ENCODE measurements at places on chromosomes 16 and 17.
A peak's percentile ranks its signal among the peaks of the same experiment; 100 is the strongest.

- no peak overlapping the region for H3K27ac ChIP-seq
- H3K36me3 ChIP-seq: no peaks in the 10 kb centered on the region
- H3K27me3 ChIP-seq: no peaks in the 10 kb centered on the region
- no peak overlapping the region for H3K4me3 ChIP-seq
- H3K4me1 ChIP-seq: no peaks in the 10 kb centered on the region
- no peak for DNase-seq
These were observed 9.7 kb downstream of the ZNHIT3 start for GRCh38 chr17:36496018-36496789.

- peak overlapping the region; percentile 73 for H3K27ac ChIP-seq
- H3K36me3 ChIP-seq: no peaks in the 10 kb centered on the region
- DNase-seq: no peak
- H3K27me3 ChIP-seq: no peaks in the 10 kb centered on the region
- H3K4me3 ChIP-seq: no peak overlapping the region
These were observed 91.5 kb downstream of the NPIPB11 start for GRCh38 chr16:29315046-29315445.

DNA sequence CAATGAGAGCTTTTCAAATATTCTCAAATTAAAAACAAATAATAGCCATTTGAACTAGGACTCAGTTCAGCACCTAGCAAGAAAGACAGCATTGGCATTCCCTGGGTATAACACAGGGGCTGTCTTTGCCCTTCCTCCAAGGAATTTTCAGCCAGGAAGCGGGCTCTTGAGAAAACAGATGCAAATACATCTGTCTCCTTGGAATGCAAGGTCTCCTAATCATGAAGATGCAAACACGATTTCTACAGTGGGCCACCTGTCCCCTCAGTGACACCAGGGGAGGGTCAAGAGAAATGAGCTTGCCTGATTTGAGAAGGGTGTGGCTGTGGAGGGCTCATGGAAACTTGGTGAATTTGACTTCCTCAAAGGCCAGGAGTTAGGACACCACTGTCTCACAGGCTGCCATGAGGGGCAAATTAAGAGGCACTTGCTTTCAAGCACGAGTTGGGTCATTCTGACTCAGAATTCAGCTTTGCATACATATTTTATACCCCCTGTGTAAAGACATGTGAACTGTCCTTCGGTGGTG lies 24.5 kb upstream of the SUPT4H1 start:
- H3K36me3 ChIP-seq: no peaks in the 10 kb centered on the region
- no peaks in the 10 kb centered on the region for H3K27me3 ChIP-seq
- peaks cover 3% of the 10 kb centered on the region for H3K4me1 ChIP-seq
- H3K4me3 ChIP-seq: no peak overlapping the region
- DNase-seq: no peak

- no peaks in the 10 kb centered on the region for H3K27me3 ChIP-seq
- no peak for DNase-seq
- H3K4me1 ChIP-seq: no peaks in the 10 kb centered on the region
These were observed 228.7 kb upstream of the ASIC2 start for GRCh38 chr17:33521784-33522183.

DNA sequence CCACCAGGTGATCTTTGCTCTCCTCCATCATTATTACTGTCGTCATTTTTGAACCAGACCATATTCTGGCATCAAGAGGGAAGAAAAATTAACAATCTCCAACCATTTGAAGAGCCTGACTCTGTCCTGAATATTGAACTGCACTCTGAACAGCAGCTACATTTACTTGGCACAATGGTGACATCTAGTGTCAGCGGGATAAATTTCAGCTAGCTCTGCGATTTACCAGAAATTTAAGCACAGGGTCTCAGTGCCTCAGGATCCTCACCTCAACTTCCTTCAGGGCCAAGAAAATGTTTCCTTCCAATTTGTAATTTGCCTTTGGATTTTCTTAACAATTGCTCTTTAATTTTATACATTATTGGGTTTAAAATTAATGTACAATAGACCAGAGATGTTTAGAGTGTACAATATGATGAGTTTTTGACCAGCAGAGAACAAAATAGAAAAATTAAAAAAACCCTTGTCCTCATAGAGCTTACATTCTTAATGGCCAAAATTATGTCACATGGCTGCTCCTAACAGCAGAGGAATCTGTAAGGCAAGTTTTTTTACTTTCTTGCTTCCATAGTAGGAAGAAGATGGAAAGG lies 10.7 kb upstream of the ZNF19 start:
- no peak overlapping the region for H3K4me3 ChIP-seq
- H3K36me3 ChIP-seq: no peaks in the 10 kb centered on the region
- no peaks in the 10 kb centered on the region for H3K4me1 ChIP-seq
- no peak overlapping the region for H3K27ac ChIP-seq

- no peak overlapping the region for H3K27ac ChIP-seq
- no peaks in the 10 kb centered on the region for H3K27me3 ChIP-seq
- H3K4me1 ChIP-seq: no peaks in the 10 kb centered on the region
- no peak for DNase-seq
- no peak overlapping the region for H3K4me3 ChIP-seq
- H3K36me3 ChIP-seq: no peaks in the 10 kb centered on the region
These were observed 1691.4 kb downstream of the TP53TG3F start for GRCh38 chr16:35150805-35151312.

DNA sequence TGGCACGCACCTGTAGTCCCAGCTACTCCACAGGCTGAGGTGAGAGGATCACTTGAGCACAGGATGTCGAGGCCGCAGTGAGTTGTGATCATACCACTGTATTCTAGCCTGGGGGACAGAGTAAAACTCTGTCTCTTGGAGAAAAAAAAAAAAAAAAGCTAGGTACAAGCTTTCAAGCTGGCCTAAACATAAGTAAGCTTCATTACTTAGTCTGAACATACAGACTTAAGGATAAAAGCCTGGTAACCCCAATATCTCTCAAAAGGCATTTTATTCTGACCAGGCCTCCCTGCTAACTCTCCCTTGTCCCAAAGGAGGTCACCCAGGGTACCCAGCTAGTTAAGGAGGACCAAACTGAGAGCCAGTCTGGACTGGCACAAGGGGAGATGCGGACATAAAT lies 46.2 kb downstream of the TOM1L2 start:
- H3K4me1 ChIP-seq: peaks cover 47% of the 10 kb centered on the region
- peaks cover 4% of the 10 kb centered on the region for H3K36me3 ChIP-seq
- no peak for DNase-seq
- H3K27ac ChIP-seq: no peak overlapping the region
- H3K4me3 ChIP-seq: no peak overlapping the region

DNA sequence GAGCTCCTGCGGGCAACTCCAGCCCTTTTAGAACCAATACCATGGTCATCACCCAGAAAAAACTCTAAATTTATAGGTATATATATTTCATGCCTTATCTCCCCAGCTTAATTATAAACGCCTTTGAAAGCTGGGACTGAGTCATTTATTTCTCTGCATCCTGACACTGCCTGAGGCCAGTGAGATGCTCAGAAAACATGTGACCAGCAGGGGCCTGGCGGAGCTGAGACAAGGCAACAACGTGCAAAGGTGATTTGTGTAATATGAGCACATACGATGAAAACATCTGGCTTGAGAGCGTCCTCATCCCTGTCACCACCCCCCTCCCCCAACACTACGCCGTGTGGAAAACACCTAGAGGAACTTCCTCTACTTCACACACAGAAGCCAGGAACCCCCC lies 22.7 kb downstream of the NXN start:
- DNase-seq: no peak
- no peak overlapping the region for H3K4me3 ChIP-seq
- peaks cover 23% of the 10 kb centered on the region for H3K4me1 ChIP-seq
